ENCODE measurements at places on chromosomes 4 and X.
A peak's percentile ranks its signal among the peaks of the same experiment; 100 is the strongest.

DNA sequence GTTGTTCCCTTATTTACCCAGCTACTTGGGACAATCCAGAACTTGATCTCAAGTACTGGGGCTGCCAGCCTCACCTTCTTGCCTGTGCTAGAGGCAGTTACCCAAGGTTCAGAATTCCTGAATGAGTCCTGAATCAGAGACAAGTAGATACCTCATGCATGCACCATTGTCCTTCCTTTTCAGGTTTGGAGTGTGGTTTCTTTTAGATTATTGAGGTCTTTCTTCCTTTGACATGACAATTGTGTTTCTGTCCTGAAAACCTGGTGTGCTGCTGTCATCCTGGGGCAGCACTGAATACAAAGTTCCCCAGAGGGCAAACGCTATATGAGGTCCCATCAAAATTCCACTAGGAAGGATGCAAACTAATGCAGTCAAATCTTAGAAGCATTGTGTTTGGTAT, 3.5 kb downstream of the CXCL2 start:
- no peak for DNase-seq

DNA sequence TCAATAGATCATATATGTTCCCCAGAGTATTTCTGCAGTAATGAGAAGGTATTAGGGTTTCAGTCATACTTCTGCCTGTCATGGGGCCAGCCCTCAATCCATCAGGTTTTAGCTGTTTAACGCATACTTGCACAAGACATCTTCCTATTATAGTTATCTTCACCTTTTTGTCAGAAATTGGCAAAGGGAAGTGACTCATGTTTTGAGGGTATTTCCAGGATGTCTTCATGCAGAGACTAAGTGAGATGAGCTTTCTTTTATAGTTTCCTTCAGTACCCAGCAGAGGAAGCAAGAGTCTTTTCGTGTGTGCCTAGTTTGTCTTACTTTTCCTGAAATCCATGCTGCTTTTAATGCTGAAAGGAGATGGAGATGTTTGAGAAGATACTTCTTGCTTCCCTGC, 9.5 kb downstream of the CSTF2 start:
- DNase-seq: no peak

DNA sequence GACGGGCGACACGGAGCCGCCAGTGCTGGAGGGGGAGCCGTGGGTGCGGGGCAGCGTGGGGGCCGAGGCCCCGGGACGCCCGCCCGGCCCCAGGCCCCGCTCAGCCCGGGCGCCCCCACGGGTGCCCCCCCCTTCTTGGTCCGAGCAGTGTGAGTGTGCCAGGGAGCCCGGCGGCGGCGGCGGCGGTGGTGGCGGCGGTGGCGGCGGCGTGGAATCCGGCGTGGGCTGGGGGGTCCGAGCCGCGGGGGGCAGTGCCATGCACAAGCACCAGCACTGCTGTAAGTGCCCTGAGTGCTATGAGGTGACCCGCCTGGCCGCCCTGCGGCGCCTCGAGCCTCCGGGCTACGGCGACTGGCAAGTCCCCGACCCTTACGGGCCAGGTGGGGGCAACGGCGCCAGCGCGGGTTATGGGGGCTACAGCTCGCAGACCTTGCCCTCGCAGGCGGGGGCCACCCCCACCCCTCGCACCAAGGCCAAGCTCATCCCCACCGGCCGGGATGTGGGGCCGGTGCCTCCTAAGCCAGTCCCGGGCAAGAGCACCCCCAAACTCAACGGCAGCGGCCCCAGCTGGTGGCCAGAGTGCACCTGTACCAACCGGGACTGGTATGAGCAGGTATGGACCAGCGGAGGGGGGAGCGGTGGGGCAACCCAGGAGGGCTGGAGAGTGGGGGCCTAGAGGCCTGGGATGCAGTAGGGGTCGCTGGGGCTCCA, 466 bp downstream of the DLG3 start:
- no peak for DNase-seq

GRCh38 chr4:27861381-27861787, 1000.7 kb downstream of the STIM2 start:
- peak; percentile 47 for DNase-seq

DNA sequence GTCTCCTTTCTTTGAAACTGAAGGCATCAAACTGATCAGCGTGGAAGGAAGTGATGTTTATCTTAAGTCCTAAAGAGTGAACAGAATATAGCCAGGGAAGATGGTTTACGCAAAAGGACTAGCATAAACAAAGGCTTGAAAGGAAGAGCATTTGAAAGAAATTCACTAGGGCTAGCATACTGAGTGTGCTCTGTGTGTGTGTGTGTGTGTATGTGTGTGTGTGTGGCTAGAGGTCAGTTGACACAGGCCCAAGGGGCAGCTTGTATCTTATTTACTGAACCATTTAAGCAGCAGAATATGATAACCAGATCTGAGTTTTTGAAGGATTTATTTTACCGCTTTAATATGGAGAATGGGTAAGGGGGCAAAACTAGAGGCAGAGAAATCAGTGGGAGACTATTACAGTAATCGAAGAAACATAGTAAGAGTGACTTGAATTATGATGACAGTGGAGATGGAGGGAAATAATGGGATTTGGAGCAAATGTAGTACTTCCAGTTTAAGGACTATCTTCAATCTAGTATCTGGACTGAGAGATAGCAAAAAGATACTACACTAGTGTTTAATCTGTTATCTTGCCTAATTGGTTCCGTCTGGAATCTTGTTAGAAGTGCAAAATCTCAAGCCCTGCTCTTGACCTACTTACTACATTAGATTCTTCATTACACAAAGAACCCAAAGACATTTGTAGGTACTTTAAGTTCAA, 36.9 kb downstream of the CEP44 start:
- DNase-seq: no peak

DNA sequence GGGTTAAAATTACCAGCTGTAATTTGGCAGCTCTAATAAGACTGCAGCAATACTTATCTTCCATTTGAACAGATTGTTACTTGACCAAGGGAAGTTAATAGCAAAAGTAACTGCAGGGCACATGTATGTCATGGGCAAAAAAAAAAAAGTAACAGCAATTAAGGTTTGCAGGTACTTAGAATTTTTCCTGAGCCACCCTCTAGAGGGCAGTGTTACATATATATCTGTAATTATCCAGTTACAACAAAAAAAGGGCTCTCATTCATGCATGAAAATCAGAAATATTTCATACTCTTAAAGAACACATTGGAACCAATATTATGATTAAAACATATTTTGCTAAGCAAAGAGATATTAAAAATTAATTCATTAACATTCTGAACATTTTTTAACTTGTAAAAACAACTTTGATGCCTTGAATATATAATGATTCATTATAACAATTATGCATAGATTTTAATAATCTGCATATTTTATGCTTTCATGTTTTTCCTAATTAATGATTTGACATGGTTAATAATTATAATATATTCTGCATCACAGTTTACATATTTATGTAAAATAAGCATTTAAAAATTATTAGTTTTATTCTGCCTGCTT, 25.1 kb downstream of the XIAP start:
- DNase-seq: peak; percentile 66

DNA sequence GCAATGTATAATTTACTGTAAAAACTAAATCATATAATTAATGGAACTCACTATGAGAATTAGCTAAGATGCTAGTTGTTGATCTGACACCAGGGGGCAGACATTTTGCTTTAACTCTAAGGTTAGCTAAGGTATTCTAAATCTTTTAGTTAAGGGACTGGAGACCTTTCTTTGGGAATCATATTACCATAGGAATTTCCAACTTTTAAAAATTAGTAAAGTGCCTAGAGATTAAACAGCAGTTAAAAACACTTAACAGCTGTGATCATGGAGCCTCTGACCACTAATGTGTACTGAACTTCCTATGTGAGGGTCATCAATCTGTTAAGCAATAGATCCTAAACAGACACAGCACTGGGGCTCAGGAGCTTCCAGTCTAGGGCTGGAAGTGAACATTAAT, 226.6 kb downstream of the NSUN7 start:
- peak; percentile 63 for DNase-seq

DNA sequence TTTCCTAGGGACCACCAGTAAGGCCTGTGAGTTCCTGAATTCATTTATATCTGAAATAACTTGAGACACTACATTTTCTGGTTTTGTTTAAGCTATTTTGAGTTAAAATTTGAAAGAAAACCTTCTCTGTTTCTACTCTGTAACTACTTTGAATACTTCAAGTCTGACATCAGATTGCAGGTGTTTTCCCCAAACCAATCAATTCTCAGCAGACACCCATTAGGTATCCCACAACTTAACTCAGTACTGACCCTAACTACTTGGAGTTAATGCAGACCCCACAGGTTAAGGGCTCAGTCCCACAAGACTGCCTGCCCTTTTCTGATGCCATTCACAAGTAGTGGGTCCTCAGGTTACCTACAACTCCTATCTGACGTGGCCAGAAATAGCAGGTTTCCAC, 1100.0 kb upstream of the SLIT2 start:
- DNase-seq: no peak

DNA sequence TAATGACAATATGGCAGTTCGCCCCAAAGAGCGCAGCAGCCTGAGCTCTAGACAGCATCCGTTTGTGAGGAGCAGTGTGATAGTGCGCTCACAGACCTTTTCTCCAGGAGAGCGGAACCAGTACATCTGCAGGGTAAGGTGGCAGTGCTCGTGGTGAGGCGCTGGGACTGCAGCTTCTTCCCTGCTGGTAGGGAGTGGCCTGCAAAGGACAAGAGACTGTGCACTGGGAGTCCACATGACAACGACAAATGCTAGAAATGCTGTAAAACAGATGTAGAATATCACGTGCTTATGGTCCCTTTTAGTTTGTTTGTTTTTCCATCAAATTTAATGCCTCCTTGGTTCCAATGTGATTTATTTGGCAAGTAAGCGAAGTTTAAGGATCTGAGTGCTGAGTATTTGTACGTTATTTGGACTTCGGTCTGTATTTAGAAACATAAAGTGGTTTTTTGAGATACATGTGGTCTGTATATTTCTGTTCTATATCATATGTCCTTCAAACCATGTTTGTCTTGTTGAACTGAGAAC, 35.8 kb downstream of the CLDN22 start:
- DNase-seq: no peak

DNA sequence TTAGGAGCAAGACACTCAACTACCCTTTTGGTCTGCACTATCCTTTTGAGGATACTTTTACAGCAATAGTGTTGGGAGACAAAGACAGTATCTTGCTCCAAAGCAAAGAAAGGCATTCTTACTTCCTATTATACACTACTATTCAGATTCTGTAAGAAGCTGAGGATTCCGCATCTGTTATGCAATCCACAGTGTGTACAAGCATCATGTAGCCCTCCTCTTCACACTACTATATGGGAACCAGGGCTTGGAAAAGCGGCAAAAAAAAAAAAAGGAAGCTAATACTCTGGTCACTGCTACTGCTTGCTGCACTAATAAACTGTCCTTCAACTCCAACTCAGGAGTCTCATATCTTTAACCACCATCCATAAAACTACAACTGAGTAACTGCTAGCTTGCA, 59.1 kb downstream of the FBXW7 start:
- no peak for DNase-seq

DNA sequence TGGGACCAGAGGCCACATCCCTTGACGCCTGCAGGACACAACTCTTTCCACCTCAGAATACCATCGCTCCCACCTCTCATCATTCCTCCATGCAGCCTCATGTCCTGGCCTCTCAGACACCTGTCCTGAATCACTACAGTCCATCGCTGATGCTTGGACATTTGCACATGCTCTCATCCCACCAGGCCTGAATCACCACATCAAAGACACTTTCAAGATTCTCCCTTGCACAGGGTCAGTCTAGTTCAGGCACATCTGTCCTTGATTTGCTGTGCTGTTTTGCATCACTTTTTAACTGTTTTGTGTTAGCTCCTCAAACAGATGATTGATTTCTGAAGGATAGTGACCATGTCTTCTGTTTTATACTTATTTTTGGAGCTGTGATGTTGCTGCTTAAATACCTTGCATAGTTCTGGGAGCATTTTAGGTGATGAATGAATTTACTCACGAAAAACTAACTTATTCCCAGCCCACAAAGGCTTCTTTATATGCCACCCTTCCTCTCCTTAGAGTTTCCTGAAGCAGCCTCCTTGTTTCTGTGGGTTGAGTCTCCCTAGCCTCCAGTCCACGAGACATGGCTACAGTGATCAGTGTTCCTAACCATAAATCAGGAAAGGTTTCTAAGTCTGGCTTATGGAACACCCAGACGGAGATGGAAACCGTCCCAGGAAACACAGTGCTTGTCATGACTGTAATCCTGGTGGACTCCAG, 2.6 kb downstream of the FAM114A1 start:
- DNase-seq: no peak

DNA sequence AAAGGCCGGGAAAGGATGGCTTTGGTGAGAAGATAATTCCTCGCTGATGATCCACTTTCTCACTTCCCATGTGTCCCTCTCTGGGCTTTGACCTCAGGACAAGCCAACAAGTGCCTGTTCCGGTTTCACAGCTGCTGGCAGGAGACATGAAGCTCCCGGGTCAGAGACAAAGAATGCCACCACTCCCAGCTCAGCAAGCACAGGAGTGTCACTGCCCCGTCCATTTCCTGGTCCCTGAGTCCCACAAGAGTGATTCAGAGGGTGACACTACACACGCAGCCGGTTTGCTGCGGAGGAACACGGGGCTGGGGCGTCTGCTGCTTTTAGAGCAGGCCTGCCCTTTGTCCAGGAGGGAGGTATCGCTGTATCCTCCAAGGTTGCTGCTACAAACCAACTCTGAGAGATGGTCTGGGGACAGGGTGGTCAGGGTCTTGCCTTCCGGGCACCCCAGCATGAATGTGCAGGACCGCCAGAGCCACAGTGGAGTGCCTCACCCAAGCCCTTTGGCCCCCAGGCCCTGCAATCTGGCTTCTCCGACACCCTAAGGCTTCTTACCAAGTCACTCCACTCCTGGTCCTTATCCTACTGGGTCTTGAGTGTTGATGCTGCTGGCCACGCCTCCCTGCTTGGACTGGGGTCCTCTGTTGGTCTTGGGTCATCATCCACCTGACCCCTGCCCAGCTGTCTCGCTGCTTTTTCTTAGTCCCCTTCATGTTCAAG, 49.5 kb downstream of the CPZ start:
- DNase-seq: peak; percentile 87

GRCh38 chr4:6824772-6825402, 42.4 kb downstream of the KIAA0232 start:
- DNase-seq: no peak

- DNase-seq: no peak
Observed at GRCh38 chrX:17859609-17860178, 1.4 kb downstream of the RAI2 start.

GRCh38 chr4:120718979-120719566, 203.5 kb downstream of the PRDM5 start:
- no peak for DNase-seq

- peak; percentile 64 for DNase-seq
Observed at GRCh38 chr4:168618577-168619265, 121.9 kb downstream of the PALLD start.

- DNase-seq: no peak
Observed at GRCh38 chr4:184318852-184319251, 101.2 kb upstream of the ENPP6 start.

GRCh38 chrX:118222421-118222820, 105.8 kb upstream of the KLHL13 start:
- no peak for DNase-seq

GRCh38 chr4:138751309-138751708, 264.3 kb upstream of the NOCT start:
- DNase-seq: no peak

GRCh38 chr4:58732973-58733372, 1622.8 kb upstream of the IGFBP7 start:
- no peak for DNase-seq
